ENCODE measurements at places on chromosomes 4 and X.

- DNase-seq = no peak
Observed at GRCh38 chr4:26140150-26140898, 180.5 kb upstream of the RBPJ start.

- no peak for DNase-seq
Observed at GRCh38 chrX:41952102-41952501, 28.7 kb upstream of the CASK start.

GRCh38 chrX:105191878-105192277 is 28.6 kb downstream of the TEX13A start:
- DNase-seq = no peak

- no peak for DNase-seq
Observed at GRCh38 chr4:87235020-87235671, 14.7 kb upstream of the KLHL8 start.

DNA sequence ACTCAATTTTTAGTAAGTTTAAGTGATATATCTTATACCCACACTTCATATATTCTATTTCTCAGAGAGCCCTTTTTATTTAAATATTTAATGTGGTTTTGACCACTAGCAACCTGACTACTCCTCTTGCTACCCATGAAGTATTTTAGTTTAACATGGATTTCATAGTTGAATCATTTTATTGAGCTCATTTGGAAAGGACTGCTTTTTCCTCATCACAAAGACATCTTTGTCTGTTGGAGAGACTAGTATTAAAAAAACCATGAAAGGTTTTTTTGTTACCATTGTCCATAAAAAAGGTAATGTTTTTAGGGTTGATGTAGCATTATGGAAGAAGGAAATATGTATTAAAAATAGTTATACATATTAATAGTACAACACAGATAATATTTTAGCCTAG is 139.5 kb downstream of the RAPGEF2 start:
- DNase-seq = no peak

Data from activated T-helper 9 cell treated with anti-CD3 and anti-CD28 coated beads, Interleukin-2, amount 50 U/mL, for 16 hours (primary cell).